ENCODE measurements at places on chromosomes 1 and 21. TPM values are rescaled to one million over a fixed set of nuclear protein-coding genes. Genes with fewer than 3 reads are reported as not detected.

DNA sequence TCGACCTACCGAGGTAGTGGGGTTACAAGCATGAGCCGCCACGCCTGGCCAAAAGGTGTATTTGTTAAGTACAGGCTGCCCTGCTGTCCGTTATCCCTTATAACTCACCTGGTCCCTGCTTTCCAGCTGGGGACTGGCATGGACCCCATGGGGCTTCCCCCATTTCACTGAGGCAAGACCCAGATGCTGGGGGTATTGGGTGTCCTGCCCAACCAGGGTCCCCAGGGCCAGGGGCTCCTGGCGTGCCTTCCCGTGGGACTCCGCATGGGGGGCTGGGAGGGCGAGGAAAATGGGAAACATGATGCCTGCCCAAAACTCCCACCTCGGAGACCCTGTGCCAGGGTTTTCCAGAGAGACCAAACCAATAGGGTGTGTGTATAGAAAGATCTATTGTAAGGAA, 64.4 kb downstream of the FAAP20 start:
- DNase-seq = no peak

- DNase-seq = no peak
Observed at GRCh38 chr1:150706091-150706490, 9.1 kb upstream of the GOLPH3L start.

- peak; percentile 60 for DNase-seq
Observed at GRCh38 chr1:4652631-4653327, 1.6 kb upstream of the AJAP1 start.

- DNase-seq = no peak
Observed at GRCh38 chr1:172946814-172947507, 103.8 kb downstream of the TNFSF18 start.

The LRRN2 gene
- not detected for total RNA-seq

- peak; percentile 40 for DNase-seq
Observed at GRCh38 chr1:144101397-144102045, 129.7 kb upstream of the FAM72C start.
